ENCODE measurements at places on chromosomes 3 and 15. TPM values are rescaled to one million over a fixed set of nuclear protein-coding genes. Genes with fewer than 3 reads are reported as not detected.
A peak's percentile ranks its signal among the peaks of the same experiment; 100 is the strongest.

- DNase-seq, result peak; percentile 42
Measured at GRCh38 chr3:179563271-179563783, 601 bp downstream of the ACTL6A start.

- no peak for DNase-seq
Measured at GRCh38 chr3:104396974-104397669, 969.6 kb upstream of the ALCAM start.

The STAC gene
- 31.0 TPM for polyA plus RNA-seq

- no peak for DNase-seq
Measured at GRCh38 chr3:73389117-73389813, 235.5 kb downstream of the PDZRN3 start.

The KY gene
- 19.8 TPM for polyA plus RNA-seq

DNA sequence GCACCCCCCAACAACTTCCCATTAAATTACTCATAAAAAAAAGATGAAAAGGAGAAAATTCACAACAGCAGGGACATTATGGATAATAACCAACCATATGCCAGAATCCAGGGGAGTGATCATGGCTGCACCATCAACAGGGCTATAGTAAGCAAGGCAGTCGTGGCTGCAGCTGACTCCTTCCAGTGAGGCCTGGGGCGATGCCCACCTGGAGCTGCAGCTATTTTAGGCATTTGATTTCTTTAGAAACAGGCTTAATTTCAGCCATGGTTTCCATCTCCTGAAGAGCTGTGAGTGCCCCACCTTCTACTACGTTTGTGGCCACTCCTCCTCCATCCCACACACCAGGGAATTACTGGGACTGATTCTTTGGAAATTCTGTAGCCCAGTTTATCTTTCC is 84.0 kb downstream of the MINAR1 start:
- no peak for DNase-seq

The GOLGA6L9 gene
- 9.3 TPM for polyA plus RNA-seq

The ANKRD34C gene
- not detected for polyA plus RNA-seq

GRCh38 chr15:27850050-27850449 is 249.1 kb downstream of the OCA2 start:
- no peak for DNase-seq

DNA sequence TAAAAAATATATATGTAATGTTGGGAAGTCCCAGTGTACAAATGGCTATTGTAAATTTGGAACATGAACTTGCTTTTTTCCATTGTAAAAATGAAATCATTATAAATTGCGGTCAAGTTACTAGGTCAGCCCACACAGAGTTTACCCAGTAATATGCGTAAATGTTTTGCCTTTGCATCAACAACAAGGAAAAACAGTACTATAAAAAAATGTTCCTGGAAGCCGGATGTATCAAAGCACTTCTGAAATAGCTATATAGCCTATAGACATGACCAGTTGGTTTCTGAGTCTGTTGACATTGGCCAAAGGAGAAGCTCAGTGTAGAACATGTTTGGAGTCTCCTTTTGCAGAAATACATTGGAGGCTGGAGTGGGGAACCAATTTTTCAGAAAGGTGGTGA is 23.2 kb downstream of the CTNNB1 start:
- no peak for DNase-seq

The DNAH1 gene
- 3.5 TPM for polyA plus RNA-seq

The SLC22A13 gene
- polyA plus RNA-seq, result 0.16 TPM

DNA sequence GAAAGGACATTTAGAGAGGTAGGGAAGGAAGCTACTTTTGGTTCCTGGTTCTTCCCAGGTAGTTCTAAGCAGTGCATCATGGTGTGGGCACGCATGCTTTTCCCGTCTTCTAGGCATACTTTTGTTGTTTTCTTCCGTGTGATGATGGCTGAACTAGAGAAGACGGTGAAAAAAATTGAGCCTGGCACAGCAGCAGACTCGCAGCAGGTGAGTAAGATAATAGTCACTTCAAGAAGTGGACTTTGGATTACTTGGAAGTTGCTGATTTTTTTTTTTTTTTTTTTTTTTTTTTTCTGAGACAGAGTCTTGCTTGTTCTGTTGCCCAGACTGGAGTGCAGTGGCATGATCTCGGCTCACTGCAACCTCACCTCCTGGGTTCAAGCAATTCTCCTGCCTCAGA is 17.9 kb downstream of the FANCD2OS start:
- no peak for DNase-seq

GRCh38 chr15:77589839-77590238 is 42.9 kb downstream of the LINGO1 start:
- DNase-seq, result no peak

DNA sequence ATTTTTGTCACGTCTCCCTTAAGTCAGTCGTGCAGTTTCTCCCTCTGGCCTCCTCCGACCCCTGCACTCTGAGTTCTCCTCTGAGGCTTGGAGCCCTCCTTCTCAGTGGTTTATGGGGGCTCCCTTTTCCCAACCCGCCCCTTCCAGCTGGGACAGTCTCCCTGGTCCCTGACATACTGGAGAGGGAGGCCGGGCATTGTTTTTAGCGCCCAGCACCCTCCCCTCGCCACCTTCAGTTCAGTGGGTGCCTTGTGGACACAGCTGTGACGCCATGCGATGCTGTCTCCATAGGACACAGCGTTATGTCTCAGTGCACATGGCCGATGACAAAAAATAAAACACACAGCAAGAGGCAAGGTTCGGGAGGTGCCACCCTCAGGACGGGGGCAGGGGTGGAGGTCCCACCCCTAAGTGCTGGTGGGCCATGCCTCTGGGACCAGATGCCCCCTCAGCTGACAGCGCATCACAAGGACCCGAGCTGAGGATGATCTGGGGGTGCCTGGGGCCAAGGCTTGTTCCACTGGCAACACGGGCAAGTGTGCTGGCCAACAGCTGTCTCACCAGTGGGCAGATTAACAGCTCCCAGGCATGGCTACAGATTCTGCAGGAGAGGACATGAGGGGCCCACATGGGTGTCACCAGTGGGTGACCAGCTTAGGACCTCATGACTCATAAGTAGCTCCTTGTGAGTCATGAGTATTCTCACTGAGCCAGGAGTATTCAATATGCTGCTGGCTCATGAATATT is 81.6 kb downstream of the PLXNA1 start:
- no peak for DNase-seq

DNA sequence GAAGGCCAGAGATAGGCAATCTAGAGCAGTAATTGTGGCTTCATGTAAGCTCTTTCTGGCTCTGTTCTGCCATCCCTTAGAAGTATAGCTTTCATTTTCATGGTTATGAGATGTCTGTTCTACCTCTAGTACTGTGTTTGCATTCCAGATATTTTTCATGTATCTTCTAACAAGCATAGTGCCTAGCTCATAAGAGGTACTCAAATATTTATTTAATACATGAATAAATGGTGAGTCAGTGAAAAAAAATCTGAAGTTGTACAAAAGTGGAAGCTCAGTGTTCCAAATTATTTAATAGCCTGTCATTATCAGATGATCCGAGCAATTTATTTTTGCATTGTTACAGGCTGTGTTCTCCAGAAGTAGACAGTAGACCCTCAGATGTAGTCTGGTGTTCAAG is 64.3 kb downstream of the OXSM start:
- no peak for DNase-seq

DNA sequence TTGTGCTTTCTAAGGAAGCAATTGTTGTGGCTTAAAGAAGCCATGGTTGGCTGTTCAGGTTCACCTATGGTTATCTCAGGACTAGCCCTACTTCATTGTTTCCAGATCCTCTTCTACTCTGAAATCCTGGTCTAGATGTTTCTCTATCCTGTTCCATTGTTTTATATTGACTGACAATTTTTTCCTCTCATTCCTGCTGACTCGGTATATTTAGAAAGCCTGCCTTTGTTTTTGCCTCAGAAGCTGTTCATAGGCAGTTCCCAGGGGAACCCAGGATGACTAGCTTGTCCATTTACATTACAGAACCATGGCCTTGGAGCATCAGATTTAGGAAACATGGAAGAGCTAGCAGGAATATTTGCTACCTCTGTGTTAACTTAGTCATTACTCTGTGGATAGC is 64.0 kb downstream of the SLC9C1 start:
- DNase-seq, result no peak

DNA sequence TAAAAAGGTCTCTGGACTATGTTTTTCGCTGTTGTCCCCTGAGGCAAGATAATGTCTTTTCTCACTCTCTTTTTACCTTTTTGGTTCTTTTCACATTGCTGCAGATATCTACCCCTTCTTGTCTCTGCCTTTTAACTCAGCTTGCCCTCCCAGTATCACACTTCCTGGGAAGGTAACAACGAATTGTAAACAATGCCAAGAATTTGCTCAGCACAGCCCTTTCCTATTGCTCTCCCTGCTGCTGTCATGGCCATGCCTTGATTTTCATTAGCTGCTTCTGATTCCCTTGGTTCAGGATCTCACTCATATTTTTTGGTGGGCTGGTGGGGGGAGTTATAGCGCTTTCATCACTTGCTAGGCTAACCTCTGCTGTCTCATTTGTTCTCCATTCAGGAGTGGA is 123.1 kb upstream of the DPH6 start:
- DNase-seq, result no peak

DNA sequence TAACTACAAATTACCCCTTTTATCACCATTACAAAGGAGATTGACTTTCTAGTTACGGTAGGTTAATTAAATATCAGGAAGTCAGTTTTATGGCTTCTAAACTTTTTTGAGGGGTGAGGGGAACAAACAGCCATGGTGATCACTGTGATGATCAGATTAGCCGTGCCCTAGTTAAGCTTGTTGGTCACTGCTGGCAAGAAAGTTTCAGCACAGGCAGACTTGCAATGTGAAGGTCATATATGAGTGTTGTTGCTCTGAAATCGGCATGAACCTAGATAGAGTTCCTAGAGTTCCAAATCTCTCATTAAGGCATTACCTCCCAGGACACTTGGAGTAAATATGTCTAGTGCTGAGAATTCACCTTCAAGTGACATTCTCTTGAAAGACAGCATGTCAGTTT is 156.6 kb downstream of the GHSR start:
- DNase-seq, result no peak

DNA sequence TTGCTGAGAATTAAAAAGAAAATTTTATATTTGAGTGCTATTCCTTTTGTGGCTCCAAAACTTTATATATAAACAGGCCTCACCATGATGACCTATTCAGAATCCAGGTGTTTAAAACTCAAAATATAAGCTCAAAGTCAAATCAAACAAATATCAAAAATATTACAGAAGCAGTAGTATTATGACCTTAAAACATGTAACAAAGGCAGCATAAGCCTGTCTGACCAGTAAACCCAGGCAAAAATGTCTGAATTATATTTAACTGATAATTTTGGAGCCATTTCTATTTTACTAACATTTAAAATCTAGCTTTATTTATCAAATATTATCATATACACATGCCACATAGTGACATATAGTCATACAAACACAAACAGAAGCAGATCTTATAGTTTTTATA is 6.4 kb upstream of the NOX5 start:
- DNase-seq, result no peak

GRCh38 chr3:113638910-113639309 is 57.5 kb downstream of the USF3 start:
- no peak for DNase-seq

The C15orf62 gene
- not detected for polyA plus RNA-seq

- no peak for DNase-seq
Measured at GRCh38 chr3:134369231-134369741, 5.0 kb downstream of the AMOTL2 start.

The ZNF80 gene
- polyA plus RNA-seq, result not detected

The SLC35G2 gene
- polyA plus RNA-seq, result 1.4 TPM

The RTP4 gene
- 0.41 TPM for polyA plus RNA-seq

GRCh38 chr15:81025721-81026370 is 25.1 kb downstream of the TLNRD1 start:
- peak; percentile 30 for DNase-seq

GRCh38 chr3:99516936-99517335 is 121.5 kb upstream of the COL8A1 start:
- DNase-seq, result no peak

- no peak for DNase-seq
Measured at GRCh38 chr3:130661140-130661891, 85.3 kb downstream of the PIK3R4 start.

Data from muscle of arm (tissue), 14 donors.